ENCODE measurements at places on chromosomes 2 and 18.

- DNase-seq = no peak
Observed at GRCh38 chr2:176024083-176024482, 22.0 kb upstream of the LNPK start.

- DNase-seq = no peak
Observed at GRCh38 chr2:29697715-29698114, 223.7 kb downstream of the ALK start.

- DNase-seq = peak; percentile 45
Observed at GRCh38 chr2:73987109-73987947, 2.6 kb downstream of the TET3 start.

GRCh38 chr2:158828378-158829164, 33.5 kb downstream of the DAPL1 start:
- no peak for DNase-seq

DNA sequence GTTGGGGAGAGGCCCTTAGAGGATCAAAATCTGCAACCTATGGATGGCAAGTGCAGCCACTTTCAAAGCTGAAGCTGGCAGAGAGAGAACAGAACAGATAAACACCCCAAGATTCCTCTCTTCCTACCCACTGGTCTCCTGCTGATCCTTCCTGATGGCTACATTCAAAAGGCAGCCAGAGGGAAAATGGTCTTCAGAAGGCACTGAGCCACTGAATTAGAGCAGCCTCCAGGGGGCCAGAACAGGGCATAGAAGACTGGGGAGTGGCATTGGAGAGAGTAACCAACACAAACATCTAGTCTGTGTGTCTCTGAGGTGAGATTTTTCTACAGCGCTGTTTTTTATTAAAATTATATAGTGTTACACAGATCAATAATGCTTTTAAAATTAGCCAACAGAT, 432.6 kb downstream of the PARD3B start:
- no peak for DNase-seq

DNA sequence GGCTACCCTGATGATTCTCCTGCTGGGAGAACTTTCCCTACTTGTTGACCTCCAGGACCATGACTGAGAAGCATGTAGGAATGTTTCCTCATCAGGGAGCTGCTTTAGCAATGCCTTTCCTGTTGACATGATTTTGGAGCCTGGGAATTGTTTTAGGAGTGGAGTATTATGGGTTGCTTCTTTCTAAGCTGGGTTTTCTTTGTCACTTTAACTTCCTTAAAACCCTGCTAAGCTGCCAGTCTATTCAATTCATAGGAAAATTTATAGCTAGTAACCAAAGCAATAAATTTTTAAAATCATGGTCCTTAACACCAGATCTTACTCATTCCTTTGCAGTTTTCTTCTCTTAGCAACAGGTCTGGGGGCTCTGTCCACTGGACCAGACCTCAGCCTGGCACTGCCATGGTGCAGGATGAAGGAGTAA, 125.6 kb upstream of the TACR1 start:
- no peak for DNase-seq

- no peak for DNase-seq
Observed at GRCh38 chr18:3660739-3661515, 211.0 kb downstream of the TGIF1 start.

DNA sequence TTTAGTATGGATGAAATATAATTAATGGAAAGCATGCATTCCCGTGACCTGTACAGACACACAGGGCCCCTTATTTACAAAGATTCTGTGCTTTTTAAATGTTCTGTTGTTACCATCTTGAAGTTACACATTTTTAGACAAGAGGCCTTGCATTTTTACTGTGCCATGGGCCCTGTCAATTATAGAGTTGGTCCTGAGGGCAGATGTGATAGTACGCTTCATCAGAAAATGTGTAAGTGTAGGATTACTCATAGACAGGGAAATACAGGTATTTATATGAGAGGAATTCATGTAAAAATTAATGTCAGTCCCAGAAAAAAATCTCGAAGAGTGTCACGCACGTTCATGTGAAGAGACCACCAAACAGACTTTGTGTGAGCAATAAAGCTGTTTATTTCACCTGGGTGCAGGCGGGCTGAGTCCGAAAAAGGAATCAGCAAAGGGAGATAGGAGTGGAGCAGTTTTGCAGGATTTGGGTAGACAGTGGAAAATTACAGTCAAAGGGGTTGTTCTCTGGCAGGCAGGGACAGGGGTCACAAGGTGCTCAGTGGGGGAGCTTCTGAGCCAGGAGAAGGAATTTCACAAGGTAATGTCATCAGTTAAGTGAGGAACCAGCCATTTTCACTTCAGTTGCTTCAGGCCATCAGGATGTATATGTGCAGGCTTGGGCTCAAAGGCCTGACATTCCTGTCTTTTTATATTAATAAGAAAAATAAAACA, 12.2 kb upstream of the ALPK2 start:
- no peak for DNase-seq

DNA sequence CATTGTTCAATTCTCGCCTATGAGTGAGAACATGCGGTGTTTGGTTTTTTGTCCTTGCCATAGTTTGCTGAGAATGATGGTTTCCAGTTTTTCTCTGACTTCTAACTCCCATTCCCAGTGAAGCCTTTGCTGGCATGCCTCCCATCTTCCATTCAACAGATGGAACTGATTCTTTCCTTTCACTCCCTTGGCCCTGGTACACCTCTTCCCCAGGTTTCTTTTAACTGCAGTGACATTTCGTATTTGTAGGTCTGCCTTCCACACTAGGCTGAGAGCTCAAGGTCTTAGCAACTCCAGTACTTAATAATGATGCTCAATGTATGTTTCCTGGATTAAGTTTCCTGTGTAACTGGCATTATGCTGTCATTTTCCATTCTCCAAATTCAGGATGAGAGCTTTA, 48.5 kb downstream of the GAREM1 start:
- no peak for DNase-seq

DNA sequence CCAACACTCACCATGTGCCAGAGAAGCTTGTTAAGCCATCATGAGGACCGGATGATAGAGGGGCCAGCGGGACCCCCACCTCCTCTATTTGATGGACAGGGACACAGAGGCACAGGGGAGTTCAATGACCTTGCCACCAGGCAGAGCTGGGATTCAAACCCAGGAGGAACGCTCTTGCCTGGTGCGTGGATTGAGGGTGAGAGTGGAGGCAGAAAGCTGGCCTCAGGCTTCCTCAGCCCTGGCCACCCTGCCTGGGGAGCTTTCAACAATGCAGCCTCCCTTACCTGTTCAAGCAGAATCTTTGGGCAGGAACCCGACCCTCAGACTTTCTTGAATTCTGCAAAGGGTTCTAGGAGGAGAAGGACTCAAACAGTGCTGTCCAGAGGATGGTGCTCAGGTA, 39.9 kb upstream of the MAL start:
- DNase-seq = no peak
